ENCODE measurements at places on chromosomes 3 and 15.

- DNase-seq, result no peak
These were observed 12.4 kb downstream of the NTRK3 start for GRCh38 chr15:88243895-88244787.

DNA sequence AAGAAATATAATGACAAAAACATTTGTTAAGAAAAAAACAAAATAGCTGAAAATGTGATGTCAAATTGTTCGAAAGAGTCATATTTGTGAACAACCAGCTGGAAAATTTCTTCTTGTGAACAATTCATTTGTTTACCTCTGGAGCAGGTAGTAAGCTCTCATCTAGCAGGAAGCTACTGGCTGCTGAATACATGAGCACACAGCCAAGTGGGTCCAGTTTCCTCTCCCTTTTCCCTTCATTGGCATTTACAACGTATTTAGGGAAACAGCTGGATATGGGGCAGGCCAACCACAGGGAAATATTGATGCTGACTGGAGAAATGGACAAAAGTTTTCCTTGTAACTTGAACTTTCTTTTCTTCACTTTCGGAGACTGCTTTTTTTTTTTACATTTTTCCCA lies 1354.7 kb upstream of the EPHA6 start:
- no peak for DNase-seq

- no peak for DNase-seq
These were observed 9.8 kb downstream of the RPL15 start for GRCh38 chr3:23926736-23927135.

GRCh38 chr3:124385996-124386395 lies 344.3 kb upstream of the UMPS start:
- DNase-seq, result no peak

DNA sequence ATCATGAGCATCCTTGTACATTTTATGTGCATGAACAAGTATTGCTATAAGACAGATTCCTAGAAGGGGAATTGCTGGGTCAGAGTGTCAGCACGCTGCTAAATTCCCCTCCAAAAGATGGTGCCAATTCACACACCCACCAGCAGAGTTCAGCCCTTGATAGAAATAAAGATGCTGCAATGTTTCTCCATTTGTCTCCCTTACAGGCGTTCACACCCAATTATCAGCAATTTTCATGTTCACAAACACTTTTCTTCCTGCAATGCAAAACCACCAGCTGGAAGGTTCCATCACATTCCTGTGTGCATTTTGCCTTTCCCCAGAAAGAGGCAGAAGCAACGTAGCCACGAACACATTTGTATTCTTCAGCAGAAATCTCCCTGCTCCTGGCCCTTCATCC lies 3.3 kb upstream of the TAMM41 start:
- DNase-seq, result no peak

Data from T1000 (cell line).